ENCODE measurements at places on chromosomes 12 and 14. TPM values are rescaled to one million over a fixed set of nuclear protein-coding genes. Genes with fewer than 3 reads are reported as not detected.

CIDEB gene
- total RNA-seq, result 1.8 TPM

NGB gene
- total RNA-seq, result not detected

ZNF26 gene
- 8.2 TPM for total RNA-seq

SLCO1B1 gene
- not detected for total RNA-seq

IL31 gene
- not detected for total RNA-seq

PTPN6 gene
- under 0.01 TPM for total RNA-seq

TAS2R7 gene
- total RNA-seq, result not detected

KCNA1 gene
- total RNA-seq, result not detected
